Stimulated activated naive CD8-positive, alpha-beta T cell treated with anti-CD3 and anti-CD28 coated beads, Interleukin-15, amount 100 ng/mL, for 72 hours (primary cell): ENCODE measurements at places on chromosomes 7 and 10.

GRCh38 chr10:86306628-86307278 lies 59.8 kb downstream of the GRID1 start:
- no peak for DNase-seq

DNA sequence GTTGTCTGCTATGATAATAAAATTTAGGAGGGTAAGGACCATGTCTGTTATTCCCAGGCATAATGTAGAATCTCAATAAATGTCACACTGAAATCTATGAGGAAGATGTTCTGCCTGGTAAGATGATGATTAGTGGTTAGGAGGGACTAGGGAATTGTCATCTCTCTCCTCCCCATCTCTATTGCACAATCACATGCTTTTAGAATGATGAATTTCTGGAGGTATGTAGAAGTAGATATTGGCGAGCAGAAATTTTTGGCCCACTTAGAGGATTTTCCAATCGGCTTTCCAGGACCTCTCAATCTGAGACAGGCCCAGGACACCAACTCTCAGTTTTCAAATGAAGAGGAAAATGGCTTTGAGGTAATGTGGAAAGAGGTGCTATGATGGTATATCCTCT lies 2.0 kb upstream of the PITX3 start:
- DNase-seq: no peak

DNA sequence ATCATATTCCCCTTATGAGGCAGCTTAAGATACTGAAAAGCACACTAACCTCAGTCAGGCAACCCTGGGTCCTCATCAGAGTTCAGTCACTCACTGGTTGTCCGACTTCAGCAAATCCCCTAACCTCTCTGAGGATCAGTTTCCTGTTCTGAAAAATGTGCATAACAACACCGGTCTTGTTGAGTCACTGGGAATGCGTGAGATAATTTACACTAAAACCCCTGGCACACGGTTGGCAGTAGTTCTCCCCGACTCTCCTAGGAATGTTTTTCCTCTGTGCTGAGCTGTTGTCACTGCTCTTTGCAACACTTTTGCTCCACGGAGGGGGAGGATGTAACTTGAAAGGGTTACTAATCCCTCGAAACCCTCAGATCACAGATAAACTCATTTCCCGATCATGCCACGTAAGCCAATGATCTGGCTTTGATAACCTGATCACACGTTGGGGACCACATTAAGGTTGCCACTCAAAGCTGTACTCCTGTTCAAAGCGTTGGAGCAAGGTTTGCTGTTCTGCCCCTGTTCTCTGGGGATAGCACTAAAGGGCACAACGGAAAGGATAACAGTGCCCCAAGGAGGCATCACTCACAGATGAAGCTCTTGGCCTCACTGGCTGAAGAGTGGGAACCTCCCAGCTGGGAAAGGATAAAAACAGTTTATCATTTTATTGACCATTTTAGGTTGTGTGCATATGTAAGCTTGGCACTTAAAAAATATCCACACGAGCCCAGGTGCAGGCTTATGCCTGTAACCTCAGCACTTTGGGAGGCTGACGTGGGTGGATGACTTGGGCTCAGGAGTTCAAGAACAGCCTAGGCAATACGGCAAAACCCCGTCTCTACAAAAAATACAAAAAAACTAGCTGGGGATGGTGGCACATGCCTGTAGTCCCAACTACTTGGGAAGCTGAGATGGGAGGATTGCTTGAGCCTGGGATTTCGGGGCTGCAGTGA lies 5.0 kb upstream of the RBM17 start:
- DNase-seq: peak; percentile 67

DNA sequence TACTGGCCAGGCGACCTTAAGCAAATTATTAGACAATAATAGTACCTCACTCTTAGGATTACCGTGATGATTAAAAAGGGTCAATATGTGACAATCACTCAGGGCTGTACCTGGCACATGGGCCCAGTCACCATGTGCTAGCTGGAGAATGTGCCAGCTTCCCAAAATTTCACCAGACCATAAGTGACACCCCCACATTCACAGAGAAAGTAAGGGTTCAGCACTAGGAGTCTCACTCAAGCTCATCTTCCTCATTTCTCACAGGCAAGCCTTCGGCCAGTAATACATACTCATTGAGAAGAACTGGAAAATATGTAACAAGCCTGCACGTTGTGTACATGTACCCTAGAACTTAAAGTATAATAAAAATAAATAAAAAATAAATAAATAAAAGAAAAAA lies 22.4 kb upstream of the C10orf71 start:
- DNase-seq: no peak

GRCh38 chr7:157476654-157477549 lies 140.1 kb downstream of the DNAJB6 start:
- no peak for DNase-seq

DNA sequence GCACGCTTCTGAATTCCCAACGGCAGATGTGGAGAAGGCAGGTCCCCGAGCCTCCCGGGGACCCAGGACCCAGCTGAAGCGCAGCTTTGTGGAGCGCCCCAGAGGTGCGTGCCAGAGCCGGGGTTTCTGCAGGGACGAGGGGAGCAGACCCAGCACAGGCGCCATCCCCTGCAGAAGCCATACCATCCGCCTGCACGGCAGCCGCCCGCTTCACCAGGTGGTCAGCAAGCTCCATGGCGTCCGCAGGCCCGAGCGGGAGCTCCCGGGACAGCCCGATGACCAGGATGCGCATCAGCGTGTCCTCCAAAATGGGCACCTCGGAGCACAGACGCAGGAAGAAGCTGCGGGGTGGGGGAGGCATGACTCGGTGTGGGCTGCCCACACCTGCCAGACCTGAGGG lies 10.6 kb downstream of the INTS1 start:
- DNase-seq: no peak

DNA sequence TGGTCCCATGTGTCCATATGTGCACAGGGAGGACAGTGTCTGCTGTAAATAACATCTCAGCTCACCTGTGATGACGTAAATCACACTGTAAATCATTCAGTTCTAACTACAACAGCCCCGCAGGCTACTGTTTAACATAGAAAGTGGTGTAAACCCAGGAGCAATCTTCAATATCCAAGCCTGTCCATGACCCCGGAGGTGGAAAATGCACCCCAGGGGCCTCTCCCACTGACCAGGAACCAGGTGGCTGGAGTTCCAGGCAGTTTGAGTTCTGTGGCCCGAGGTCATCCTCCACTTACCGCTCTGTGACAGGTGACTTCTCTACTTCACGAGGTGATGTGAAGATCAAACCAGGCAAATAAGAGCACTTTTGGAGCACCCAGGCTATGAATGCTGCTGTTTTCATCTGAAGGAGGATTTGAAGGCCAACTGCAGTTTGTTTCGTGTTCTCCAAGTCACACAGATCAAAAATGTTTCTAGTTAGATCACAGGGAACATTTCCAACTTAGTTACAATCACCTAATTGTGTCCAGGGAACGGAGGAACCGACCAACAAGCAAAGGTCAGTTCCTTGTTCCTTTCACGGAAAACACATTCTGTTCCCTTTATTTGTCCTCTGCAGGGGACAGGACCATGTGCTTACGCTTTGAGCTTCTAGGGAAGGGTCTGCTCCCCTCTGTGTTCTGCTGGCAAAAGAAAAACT lies 131.8 kb downstream of the WDR37 start:
- DNase-seq: no peak

GRCh38 chr7:142716596-142716995 lies 32.7 kb upstream of the PRSS1 start:
- no peak for DNase-seq

GRCh38 chr10:69854511-69855345 lies 53.0 kb downstream of the COL13A1 start:
- no peak for DNase-seq

DNA sequence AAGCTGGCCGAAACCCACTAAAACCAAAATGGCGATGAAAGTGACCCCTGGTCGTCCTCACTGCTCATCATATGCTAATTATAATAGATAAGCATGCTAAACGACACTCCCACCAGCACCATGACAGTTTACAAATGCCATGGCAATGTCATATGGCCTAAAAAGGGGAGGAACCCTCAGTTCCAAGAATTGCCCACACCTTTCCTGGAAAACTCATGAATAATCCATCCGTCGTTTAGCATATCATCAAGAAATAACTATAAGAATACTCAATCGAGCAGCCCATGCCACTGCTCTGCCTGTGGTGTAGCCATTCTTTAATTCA lies 422.0 kb downstream of the CALN1 start:
- DNase-seq: no peak

GRCh38 chr7:116683786-116684185 lies 11.8 kb downstream of the MET start:
- DNase-seq: no peak

DNA sequence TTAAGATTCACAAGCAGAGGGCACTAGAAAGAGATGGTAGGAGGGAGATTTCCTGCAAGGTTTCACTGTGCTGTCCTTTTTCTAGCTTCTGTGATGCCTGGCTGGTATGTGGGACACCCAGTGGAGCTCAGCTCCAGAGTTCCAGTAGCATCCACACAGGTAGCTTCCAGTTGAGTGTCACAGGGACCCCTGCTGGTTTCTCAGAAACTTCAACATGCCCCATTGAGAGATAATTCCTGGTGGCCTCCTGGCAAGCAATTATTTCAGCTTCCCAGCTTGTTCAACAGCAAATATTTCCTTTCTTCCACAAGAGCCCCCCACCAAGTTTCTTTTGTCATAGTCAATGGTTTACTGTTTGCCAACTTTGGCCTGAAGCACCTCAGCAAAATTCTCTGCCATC lies 858.7 kb downstream of the REEP3 start:
- no peak for DNase-seq

- no peak for DNase-seq
Observed at GRCh38 chr7:38002689-38003088, 82.2 kb downstream of the EPDR1 start.

- DNase-seq: no peak
Observed at GRCh38 chr7:51007551-51008505, 225.1 kb upstream of the GRB10 start.

GRCh38 chr7:68216051-68216450 lies 1219.4 kb downstream of the TYW1 start:
- no peak for DNase-seq

DNA sequence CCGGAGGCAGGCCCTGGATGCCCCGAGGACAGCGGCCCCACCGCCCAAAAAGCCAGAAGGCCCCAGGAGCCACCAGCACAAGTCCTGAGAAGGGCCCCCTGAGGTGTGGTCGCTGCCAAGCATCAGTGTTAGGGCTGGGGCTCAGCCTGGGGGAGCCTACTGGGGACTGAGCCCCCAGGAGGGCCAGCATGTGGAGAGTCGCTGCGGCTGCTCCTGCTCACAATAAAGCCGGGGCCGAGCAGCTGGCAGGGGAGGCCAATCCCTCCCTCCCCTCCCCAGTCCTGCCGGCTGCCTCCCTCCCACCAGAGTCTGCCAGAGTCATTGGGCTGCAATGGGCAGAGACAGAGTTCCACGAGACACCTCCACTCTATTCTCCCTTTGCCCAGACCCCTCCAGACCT lies 3.1 kb upstream of the ASIC3 start:
- DNase-seq: no peak

- no peak for DNase-seq
Observed at GRCh38 chr7:44221231-44221791, 20.5 kb downstream of the YKT6 start.

GRCh38 chr7:94426980-94427875 lies 32.5 kb downstream of the COL1A2 start:
- no peak for DNase-seq

- DNase-seq: no peak
Observed at GRCh38 chr10:131724169-131724545, 176.7 kb upstream of the PPP2R2D start.

DNA sequence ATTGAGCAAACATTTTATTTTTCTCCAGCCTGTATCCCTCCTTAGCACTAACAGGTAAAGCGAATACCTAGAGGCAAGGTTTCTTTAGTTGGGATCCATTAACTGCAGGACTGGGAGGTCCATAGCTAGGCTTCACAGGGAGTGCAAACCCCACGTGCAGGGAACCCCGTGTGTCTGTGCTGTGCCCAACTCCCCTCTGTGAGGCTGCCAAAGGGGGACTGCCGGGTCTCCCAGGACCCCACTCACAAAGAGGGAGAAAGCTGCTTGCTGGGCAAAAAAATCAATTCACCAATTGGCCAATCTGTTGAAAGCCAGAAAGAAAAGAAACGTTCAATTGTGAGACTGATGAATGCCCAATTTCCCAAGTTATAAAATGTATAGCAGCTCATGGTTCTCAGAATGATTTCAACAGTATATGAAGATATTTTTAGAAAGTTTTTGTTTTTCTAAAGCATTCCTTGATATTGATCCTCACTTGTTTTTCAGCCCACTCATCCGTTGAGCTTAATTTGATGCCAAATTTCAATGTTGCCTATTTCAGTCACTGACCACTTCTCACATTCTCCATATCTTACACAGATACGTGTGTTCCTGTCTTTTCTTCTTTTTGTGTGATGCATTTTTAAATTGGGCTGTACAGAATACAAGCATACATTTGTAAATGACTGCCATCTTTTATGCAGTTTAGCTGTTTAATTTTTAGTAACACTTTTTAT lies 202.7 kb upstream of the PRSS58 start:
- no peak for DNase-seq

- DNase-seq: no peak
Observed at GRCh38 chr7:70033226-70033625, 435.0 kb downstream of the AUTS2 start.

- no peak for DNase-seq
Observed at GRCh38 chr7:48280100-48280499, 108.8 kb downstream of the ABCA13 start.

DNA sequence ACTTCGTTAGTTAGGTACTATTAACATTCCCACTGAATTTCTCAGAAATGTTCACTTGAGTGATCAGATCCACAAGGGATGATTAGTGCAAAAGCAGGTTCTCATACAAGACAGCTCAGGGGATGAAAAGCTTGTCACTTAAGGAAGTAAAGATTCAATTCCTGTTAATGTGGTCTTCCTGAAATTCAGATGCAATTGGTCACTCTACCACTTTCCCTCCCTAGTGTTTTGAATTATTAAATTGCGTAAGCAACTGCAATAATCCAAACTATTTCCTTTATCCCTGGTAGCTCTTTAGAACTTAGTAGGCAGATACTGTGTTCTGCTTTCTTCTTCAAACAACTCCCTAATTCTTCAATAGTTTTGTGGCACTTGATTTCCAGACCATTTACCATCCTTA lies 121.4 kb downstream of the MAGI2 start:
- DNase-seq: no peak

DNA sequence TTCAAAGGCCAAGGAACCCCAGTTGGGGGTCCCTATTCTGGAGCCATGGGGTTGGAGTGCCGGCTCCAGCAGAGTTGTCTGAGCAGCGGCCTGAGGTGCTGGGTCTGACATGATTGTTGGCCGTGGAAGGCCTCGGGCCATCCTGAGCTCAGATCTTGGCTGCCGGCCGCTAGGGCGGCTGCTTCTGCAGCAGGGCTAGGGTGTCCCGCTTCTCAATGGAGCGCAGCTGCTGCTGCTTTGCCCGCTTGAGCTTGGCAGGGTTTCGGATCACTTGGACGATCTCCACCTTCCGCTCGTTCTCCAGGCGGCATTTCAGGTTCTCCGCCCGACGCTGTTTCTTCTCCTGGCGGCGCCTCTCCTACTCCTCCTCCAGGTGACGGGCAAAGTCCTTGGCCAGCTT lies 171.1 kb downstream of the HIBADH start:
- no peak for DNase-seq
